NCI-H2107 (cell line): ENCODE measurements at places on chromosomes 11 and 22.

DNA sequence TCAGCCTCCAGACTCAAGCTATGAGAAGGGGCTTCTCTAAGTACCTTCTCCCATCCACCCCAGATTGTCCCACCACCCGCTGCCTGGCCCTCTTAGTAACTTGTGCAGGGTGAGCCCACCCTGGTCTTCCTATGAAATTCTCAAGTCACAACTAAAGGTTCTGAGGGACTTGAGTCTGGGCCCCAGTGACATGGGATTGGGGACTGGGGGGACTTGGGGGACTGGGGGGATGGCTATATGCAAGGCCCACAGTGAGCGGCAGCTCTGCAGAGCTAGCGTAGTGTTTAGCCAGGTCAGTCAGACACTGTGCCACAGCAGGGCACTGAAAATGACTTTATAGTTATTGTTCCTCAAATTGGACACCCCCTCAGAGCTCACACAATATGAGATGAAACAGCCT lies 622.3 kb upstream of the CADM1 start:
- DNase-seq = no peak

- DNase-seq = no peak
Observed at GRCh38 chr11:46755962-46756361, 36.9 kb downstream of the F2 start.

DNA sequence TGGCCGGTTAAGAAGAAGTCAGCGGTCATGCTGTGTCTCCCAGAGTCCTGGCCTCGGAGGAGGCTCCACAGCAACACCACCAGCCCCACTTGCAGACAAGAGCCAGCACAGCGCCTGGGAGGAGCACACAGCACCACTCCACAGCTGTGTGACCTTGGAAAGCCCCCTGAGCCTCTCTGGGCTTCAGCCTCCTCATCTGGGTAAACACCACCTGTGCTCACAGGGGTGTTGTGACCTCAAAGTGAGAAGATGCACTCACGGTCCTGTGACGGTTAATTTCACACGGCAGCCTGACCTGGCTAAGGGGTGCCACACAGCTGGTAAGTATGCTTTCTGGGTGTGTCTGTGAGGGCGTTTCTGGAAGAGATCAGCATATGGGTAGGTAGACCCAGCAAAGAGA lies 54.7 kb downstream of the PHF21B start:
- DNase-seq = no peak

GRCh38 chr22:41099036-41099435 lies 6.6 kb downstream of the EP300 start:
- no peak for DNase-seq

- DNase-seq = no peak
Observed at GRCh38 chr11:13680501-13681264, 12.2 kb downstream of the FAR1 start.

- DNase-seq = no peak
Observed at GRCh38 chr22:29883775-29884097, 762 bp downstream of the MTMR3 start.

GRCh38 chr22:32999039-32999815 lies 59.0 kb downstream of the SYN3 start:
- no peak for DNase-seq

DNA sequence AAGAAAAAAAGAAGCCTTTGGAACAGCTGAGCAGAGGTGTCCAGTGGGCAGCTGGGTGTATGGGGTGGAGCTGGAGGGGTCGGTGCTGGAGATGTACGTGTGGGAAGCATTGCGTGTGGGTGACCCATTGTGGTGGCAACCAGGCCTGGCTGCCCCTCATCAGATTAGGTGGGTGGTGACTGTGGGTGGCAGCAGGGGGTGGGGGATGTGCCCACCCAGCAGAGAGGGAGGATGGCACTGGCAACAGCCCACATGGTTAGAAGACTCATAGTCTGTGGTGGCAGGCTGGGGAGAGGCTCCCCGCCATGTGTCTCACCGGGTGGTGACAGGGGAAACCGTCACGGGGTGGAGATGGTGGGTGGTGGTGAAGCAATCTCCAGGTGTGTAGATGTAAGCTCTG lies 27.6 kb downstream of the TP53I11 start:
- no peak for DNase-seq

DNA sequence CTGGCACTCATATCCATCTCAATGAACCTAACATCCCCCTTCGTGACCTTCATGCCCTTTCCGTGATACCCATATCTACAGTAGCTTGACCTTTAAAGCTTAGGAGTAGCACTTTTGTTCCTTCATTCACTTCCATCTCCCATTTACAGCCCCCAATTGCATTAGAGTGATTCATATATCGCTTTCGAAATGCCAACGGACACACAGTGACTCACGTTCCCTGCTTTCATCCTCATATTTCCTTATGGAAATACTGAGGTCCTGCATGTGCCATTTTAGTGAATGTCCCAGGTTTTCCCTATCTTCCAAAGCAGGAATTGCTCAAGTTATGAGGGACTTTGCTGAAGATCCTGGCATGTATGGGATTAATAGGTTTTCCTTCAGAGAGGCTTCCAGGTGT lies 44.3 kb upstream of the CEP126 start:
- no peak for DNase-seq

DNA sequence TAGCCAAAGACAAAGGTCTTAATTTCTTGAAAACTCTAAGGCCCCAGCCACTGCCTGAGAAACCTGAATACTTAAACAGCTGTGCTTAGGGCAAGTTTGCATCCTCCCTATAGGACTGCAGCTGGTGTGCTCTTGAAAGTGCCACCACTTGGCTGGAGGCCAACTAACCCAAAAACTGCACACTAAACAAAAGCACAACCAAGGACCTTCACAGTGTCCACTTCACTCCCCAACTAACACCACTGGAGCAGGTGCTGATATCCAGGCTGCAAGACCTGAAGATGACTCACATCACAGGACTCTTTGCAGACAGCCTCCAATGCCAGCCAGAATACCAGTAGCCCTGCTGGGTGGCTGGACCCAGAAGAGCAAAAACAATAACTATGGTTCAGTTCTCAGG lies 357.7 kb upstream of the ARHGAP42 start:
- no peak for DNase-seq

GRCh38 chr22:28237112-28237511 lies 318.1 kb upstream of the PITPNB start:
- DNase-seq = no peak

DNA sequence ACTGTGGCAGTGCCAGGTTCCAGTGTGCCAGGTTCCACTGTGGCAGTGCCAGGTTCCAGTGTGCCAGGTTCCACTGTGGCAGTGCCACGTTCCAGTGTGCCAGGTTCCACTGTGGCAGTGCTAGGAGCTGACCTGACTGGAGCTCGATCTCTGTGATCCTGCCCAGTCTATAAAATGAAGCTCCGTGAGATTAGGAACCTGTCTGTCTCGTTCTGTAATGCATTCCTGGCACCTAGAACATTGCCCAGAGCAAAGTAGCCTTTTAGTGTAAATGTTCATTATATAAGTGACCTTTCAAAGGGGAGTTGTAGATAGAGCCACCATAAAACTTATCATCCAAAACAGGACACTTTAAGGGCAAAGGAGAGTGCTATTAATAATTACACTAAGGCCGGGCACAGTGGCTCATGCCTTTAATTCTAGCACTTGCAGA lies 36.0 kb downstream of the ART5 start:
- no peak for DNase-seq

- no peak for DNase-seq
Observed at GRCh38 chr22:22229683-22230420, 14.7 kb upstream of the VPREB1 start.

DNA sequence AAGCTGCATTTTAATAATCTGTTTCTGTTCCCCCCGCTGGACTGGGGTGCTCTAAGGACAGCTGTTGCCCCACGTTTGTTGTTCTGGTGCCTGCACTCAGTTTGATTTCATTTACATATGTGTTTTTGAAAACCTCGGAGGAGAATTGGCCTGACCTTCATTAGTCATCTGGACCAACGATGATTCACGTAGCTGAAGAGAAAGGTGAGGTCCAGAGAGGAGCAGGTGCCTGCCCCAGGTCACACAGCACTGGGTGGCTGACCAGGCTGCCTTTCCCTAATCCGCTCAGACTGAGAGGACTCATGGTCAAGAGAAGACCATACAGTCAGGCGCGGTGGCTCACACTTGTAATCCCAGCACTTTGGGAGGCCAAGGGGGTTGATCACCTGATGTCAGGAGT lies 3.8 kb downstream of the CSDC2 start:
- DNase-seq = no peak

DNA sequence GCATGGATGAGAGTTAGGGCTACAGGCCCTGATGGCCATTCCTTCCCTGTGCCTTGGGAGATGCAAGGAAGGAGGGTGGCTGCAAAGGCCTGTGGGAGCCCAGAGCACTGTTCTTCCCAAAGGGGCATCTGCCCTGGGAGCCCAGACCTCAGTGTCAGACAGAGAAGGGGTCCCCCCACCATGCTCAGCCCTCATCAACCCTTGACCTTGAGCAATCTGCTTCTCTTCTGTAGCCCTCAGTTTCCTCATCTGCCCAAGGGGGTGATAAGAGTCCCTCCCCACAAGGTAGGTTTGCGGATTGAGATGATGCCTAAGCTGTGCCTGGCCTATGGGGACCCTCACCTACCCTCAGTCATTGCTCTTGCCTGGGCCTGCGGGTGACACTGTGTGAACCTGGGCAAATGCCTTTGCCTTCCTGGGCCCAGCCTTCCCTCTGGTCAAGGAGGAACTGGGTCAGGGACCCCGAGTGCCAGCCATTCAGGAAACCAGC lies 47.5 kb downstream of the IGLL5 start:
- no peak for DNase-seq

DNA sequence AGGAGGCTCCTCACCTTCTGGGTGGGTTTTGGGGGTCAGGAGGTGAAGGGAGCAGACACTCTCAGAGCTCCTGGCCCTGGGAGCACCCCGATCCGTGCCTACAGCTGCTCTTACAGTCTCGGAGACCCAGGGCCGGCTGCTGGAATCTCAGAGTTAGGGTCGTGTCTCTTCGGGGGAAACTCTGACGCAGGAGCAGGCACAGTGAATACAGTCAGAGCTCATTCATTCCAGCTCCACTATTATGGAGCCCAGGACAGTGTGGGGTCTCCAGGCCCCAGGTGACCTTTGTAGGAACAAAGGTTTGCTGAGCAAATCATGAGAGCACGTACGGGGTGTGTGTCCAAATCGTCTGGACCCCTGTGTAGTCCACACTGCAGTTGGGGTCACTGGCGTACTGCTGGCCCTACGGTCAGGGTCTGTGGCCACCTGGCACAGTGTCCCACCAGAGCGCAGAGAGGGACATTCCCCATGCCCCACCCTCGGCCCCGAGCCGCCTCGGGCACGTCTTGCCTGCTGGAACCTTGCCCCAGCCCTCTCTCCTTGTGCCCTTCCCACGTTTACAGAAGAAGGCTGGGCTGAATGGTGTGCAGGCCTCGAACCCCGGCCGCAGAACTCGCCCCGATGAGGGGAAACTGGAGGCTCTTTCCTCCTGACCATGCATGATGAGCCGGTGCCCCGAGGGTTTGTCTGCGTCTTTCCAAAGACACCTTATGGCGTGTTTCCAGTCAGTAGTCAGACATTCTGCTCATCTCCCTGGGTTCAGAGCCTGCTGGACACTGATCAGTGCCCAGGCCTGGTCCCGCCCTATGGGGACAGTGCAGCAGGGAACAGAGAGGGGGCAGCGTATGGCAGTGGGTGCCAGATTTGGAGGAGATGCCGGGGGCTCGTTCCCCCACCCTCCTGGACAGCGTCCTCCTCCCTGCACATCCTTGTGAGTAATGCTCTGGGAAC lies 1166.6 kb downstream of the BRD1 start:
- DNase-seq = no peak

GRCh38 chr11:11261629-11262028 lies 91.4 kb downstream of the CSNK2A3 start:
- DNase-seq = no peak

- DNase-seq = no peak
Observed at GRCh38 chr11:2137202-2138067, 1.8 kb downstream of the IGF2 start.

- no peak for DNase-seq
Observed at GRCh38 chr11:116427903-116428637, 344.7 kb downstream of the BUD13 start.

DNA sequence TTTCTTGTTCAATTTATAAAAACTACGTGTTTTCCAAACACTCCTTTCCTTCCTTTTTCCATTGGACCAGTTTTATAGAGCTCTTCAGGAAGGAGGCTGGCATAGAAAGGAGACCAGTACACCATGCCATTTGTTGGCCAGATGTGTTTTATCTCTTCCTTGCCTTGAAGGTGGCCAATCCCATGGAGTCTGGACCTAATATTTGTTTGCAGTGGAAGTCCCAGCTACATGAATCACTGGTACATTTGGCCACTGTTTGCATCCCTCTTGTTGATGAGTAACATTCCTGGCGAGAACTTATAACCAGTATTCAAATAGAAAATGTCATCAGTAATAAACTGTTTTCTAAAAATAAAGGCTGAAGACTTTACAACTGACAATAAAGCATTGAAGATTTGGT lies 110.2 kb downstream of the ANO3 start:
- DNase-seq = no peak

- no peak for DNase-seq
Observed at GRCh38 chr11:66752148-66752547, 23.1 kb upstream of the SPTBN2 start.

- no peak for DNase-seq
Observed at GRCh38 chr22:43530349-43531201, 118.8 kb downstream of the MPPED1 start.

GRCh38 chr11:64870176-64870892 lies 8.1 kb downstream of the EHD1 start:
- DNase-seq = no peak

DNA sequence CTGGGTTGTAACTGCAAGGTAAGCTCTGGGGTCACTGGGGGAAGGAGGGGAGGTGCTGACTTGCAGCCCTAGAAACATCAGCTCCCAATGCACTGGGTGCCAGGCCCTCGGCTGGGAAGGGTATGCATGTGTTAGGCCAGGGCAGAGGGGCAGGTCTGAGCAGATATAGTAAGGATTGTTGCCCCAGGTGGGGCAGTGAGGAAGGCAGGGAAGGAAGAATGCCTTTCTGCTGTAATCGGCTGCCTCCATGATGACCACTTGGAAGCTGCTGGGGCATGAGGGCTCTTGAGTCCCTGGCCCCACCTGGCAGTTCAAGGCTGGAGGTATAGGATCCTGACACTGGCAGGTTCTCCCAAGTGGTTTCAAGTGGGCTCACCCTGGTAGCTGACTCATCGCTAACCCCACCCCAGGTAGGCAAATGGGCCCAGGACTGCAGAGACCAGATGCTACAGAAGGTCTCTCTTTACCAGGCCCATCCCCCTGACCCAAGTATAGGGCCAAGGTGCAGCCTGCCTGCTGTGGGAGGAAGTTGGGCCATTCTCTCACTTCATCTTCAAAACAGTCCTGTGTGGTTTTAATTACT lies 56.7 kb downstream of the TIMP3 start:
- no peak for DNase-seq
